Mucosa of descending colon (tissue), 3 donors: ENCODE measurements at places on chromosomes 2 and 18. TPM values are rescaled to one million over a fixed set of nuclear protein-coding genes. Genes with fewer than 3 reads are reported as not detected.

DNA sequence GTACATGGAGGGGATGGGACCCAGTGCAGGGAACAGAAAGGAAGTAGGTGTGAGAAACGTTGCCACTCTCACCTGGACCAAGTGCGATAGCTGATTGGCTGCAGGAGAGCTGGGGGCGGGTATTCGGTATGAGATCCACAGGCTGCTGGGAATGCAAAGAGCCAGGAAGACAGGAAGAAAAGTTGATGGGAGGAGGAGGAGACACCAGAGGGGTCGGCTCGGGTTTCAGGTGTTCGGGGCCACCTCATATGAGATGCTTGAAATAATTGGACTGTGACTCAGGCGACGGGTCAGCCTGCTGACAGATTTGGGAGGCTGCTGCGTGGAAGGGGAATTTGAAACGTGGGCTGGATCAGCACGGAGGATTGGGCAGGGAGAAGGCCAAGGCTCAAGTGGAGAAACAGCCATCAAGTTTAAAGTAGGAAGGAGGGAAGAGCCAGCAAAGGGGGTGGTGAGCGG, 65.1 kb downstream of the MRPS9 start:
- no peak for DNase-seq

- DNase-seq, result no peak
Observed at GRCh38 chr2:67201521-67201920, 195.6 kb upstream of the ETAA1 start.

DNA sequence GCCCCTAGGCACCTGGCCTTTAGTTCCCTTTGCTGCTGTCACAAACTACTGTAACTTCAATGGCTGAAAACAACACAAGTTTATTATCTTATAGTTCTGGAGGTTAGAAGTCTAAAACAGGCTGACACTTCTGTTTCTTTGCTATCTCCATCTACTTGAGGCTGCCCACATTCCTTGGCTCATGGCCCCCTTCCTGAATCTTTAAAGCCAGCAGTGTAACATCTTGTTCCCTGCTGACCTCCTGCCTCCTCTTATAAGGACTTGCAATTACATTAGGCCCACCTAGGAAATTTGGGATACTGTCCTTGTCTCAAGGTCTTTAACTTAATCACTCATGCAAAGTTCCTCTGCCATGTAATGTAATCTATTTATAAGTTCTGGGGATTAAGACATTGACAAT, 6.5 kb downstream of the SMYD1 start:
- DNase-seq, result no peak

DNA sequence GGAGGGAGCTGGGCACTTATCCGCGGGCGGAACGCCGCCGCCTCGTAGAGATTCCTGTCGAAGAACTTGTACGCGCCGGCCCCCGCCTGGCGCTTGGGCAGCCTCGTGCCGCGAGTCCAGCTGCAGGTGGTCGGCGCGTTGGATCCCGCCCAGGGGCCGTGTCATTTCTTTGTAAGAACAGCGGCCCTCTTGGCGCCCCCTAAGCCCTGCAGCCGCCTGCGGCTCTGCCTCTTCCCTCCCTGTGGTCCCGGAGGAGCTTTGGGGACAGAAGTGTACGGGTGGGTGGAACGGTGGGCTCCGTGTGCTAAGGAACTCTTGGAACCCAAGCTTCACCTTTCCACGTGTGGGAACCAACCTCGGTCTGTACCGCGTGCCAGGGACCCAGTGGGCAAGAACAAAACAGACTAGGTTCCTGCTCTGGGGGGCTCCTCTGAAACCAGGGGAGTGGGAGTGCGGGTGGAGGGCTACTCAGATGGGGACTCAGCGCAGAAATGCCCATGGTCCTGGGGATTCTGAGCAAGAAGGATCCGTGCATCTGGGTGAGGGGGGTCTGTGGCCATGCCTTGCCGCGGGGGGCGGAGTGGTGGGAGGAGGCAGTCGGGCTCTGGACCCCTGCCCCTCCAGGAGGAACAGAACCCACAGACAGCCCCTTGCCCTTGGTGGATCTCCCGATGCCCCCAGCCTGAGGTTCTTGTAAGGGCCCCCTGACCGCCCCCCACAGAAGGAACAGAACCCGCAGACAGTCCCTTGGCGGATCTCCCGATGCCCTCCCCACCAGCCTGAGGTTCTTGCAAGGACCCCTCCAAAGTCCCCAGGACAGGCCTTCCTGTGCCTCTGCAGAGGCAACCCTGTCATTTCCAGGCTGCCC, 1.5 kb downstream of the GPC1 start:
- peak; percentile 50 for DNase-seq

The LONRF2 gene
- total RNA-seq, result 19.9 TPM

- DNase-seq, result no peak
Observed at GRCh38 chr18:11322716-11323115, 173.3 kb upstream of the PIEZO2 start.

GRCh38 chr2:240143801-240144648, 3.6 kb upstream of the OTOS start:
- DNase-seq, result peak; percentile 79

The ITM2C gene
- total RNA-seq, result 2,113 TPM

The APOB gene
- total RNA-seq, result 0.34 TPM

- DNase-seq, result no peak
Observed at GRCh38 chr2:28117104-28117596, 226.6 kb downstream of the BABAM2 start.

The EVX2 gene
- total RNA-seq, result 0.12 TPM

DNA sequence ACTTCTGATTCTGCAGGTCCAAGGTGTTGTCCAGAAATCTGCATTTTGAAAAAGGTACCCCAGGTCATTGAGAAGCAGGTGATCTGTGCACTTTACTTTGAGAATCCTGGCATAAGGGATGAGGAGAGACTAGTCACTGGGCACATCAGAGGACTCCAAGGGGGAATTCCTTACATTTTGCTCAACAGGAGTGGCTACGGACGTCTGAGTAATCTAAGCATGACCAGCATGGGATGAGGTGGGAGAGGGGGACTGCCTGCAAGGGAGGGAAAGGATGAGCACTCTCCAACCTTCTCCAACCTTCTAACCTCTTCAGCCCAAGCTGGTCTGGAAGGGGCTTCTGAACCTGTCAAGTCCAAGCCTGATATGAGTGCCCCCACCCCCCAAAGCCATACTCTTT, 55.5 kb downstream of the MARCHF4 start:
- no peak for DNase-seq

The IL36G gene
- total RNA-seq, result not detected

DNA sequence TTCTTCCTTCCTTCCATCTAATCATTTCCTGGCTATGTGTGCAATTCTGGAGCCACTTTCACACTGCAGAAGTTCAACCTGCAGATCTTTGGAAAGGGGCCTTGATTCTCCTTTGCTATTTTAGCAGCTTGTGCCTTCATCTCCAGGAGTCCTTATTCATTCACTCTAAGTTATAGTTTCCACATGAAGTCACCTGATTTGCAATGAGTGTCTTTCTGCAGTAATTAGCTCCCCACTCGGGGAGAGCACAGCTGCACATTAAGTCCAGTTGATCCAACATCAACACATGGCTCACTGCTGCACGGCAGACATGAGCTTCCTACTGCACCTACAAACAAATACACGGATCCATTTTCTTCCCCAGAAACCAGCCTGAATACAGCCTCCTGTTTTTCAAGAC, 323.1 kb upstream of the TNP1 start:
- DNase-seq, result no peak
